ENCODE measurements at places on chromosomes 11 and 22.

GRCh38 chr22:19940536-19941364 lies 822 bp upstream of the COMT start:
- DNase-seq, result no peak

DNA sequence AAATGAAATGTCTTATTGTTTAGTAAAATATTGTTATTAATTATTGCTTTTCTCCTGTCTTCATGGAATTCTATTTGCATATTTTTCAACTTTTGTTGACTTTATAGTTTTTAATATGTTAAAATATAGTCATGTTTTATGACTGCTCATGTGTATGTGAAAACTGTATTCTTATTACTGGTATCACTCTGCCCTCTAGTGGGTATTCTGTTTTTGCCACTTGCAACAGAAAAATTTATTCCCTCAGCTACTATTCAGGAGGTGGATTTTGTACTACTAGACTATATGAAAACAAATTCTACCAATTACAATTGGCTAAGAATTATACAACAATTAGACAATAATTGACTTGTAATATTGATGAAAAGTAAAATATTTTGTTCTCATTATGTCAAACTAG lies 45.0 kb downstream of the OR4C6 start:
- DNase-seq, result no peak

DNA sequence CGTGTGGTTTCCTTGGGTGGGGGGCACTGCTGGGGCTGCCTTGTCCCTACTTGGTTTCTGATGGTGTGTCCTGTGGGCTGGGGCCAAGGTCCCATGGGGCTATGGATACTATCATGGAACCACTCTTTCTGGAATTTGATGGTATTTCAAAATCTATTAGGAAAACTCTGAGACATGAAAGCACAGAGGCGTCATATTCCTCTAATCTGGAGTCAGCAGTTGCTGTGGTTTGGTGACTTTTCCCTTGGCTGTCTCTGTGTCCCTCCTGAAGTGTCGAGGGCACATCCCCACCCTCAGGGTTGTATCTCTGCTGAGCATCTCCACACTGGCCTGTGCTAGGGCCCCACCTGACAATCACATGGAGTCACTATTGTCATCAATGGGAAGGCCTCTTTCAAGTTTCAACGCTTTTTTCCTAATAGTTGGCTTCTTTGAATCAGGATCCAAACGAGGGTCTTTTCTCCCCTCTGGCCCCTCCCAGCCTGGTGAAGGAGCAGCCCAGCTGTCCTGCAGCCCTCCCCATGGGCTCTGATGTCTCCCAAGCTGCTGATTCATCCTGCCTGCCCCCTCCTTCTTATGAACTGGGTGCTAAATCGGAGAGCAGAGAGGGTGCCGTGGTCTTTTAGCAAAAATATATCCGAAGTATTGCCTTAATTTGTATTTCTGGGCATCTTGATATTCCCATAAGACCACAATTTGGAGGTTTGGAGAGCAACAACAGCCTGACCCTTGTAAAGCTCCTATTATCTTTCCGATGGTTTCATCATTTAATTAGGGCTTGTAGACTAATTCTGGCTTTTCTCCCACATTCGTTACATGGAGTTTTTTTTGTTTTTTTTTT lies 38.5 kb downstream of the MED15 start:
- DNase-seq, result no peak

GRCh38 chr11:85779956-85780640 lies 30.8 kb downstream of the SYTL2 start:
- no peak for DNase-seq

- DNase-seq, result no peak
Measured at GRCh38 chr11:9861860-9862725, 198.2 kb downstream of the SWAP70 start.

GRCh38 chr11:44067266-44067665 lies 1.2 kb downstream of the ACCS start:
- DNase-seq, result no peak

GRCh38 chr11:19903620-19904069 lies 191.0 kb downstream of the NAV2 start:
- DNase-seq, result peak; percentile 26

DNA sequence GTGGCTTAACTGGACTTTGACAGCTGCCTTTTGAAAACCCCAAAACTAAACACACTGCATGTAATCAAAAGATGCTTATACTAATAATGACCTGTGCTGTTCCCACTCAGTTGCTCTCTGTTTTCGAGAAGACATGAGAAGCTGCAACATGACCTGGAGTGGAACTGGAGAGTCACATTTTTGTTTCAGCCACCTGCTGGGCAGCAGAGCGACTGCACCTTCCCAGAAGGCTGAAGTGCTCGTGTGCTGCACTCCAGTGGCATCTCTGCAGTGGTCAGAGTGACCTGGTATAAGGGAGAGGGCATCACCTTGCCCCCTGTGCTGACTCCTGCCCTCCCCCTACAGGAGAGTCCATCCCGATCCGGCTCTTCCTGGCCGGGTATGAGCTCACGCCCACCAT lies 8.6 kb downstream of the THYN1 start:
- no peak for DNase-seq

GRCh38 chr11:64008914-64009633 lies 22.8 kb downstream of the OTUB1 start:
- DNase-seq, result no peak

- no peak for DNase-seq
Measured at GRCh38 chr22:40595497-40596234, 40.9 kb downstream of the MRTFA start.
